ENCODE measurements at places on chromosomes 7 and 10.

GRCh38 chr10:110609605-110610004 is 34.5 kb upstream of the RBM20 start:
- no peak for ATAC-seq

DNA sequence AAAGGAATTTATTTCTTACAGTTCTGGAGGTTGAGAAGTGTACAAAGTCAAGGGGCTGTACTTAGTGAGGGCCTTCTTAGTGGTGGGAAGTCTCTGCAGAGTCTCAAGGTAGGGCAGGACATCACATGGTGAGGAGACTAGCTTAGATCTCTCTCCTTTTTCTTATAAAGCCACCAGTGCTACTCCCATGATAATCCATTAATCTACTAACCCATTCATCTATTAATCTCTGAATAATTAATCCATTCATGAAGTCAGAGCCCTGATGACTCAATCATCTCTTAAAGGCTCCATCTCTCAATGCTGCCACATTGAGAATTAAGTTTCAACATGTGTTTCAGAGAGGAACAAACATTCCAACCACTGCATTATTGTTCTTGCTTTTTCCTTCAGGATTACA is 64.4 kb upstream of the CSTF2T start:
- ATAC-seq = no peak

GRCh38 chr10:33632432-33632831 is 298.0 kb upstream of the NRP1 start:
- no peak for ATAC-seq

- no peak for ATAC-seq
Observed at GRCh38 chr10:123348691-123349572, 194.7 kb downstream of the BUB3 start.

- no peak for ATAC-seq
Observed at GRCh38 chr7:43557831-43558495, 24.9 kb upstream of the STK17A start.

DNA sequence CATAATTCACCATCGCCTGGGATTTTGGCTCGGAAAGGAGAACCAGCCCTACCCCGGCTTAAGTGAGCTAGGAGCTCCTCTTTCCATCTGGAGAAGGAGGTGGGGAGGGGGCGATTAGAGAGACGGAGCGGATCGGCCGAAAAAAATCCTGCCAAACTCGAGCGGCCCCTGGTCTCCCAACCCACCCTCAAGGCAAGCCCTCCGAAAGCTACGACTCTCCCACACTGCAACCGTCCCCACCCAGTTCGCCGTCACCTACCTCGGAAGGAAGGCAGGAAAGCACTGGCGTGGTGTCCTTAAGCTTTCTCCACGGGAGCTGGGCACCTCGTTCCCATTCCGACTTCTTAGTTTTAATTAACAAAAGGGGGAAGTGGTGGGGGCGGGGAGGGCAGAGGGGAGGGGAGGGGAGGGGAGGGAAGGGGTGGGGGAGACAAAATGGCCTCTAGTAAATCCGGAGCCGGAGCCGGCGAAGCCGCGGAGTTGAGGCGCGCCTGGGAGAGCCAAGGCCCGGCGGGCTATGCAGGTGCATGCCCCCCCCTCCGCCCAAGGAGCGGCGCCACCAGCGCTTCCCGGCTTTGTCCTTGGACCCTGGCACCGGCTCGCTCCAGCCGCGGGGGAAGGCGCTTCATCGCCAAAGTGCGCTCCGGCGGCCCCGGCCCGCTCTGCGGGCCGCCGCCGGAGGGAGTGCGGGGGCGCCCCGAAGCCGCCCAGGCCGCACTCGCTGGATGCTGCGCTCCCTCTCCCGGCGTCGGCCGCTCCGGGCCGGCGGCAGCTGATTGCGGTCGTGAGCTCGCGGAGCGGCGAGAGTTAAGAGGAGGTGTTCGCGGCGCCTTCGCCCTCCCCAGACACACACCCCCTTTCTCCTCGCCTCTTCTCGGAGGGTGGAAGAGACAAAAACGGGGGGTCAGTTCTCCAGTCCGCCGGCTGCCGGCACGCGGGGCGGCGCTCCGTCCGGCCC is at the start of gene LRRC4:
TSS of gene LRRC4 (minus strand) at position 784 of the 958 bp plus-strand sequence. CDS start 797 bp downstream, outside the sequence.
- ATAC-seq = peak; percentile 54

DNA sequence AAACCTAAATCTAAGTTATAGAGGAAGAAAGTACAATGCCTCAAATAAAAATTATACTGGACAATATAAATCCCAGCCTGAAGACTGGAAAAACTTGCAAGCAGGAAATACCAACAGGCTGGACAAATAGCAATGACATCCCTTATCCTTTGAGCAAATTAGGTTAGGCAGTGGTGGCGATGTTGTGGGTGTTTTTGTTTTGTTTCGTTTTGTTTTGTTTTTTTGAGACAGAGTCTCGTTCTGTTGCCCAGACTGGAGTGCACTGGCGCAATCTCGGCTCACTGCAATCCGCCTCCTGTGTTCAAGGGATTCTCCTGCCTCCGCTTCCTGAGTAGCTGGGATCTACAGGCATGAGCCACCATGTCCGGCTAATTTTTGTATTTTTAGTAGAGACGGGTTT is 57.3 kb upstream of the TES start:
- ATAC-seq = no peak

- ATAC-seq = no peak
Observed at GRCh38 chr7:142685877-142686508, 63.3 kb upstream of the PRSS1 start.

GRCh38 chr7:38699471-38699870 is 68.3 kb upstream of the AMPH start:
- ATAC-seq = no peak

GRCh38 chr7:83326223-83326622 is 163.5 kb upstream of the PCLO start:
- ATAC-seq = no peak

GRCh38 chr10:21424459-21424861 is 101.0 kb downstream of the SKIDA1 start:
- no peak for ATAC-seq

GRCh38 chr10:124319926-124320391 is 98.8 kb downstream of the OAT start:
- no peak for ATAC-seq

GRCh38 chr7:139127648-139128047 is 18.1 kb upstream of the ZC3HAV1 start:
- no peak for ATAC-seq

GRCh38 chr7:55020466-55020871 is 1.7 kb downstream of the EGFR start:
- ATAC-seq = peak; percentile 20

DNA sequence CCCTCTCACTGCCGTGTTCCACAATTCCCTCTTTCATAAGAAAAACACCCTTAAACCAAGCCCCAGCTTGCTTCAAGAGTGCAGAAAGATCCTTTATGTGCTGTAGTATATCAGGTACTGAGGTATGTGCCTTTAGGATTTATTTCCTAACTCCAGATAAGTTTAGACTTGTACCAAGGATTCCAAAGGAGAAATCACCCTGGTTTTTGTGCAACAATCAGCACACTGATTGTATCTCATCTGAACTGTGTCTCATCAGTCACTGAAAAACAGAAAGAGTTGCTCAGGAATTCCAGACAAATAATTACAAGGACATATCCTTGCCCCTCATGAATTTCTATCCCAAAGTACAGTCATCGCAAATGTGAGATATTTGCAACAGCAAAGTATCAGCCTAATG is 77.2 kb upstream of the PTPRZ1 start:
- ATAC-seq = no peak
